ENCODE measurements at places on chromosomes 16 and 17. TPM values are rescaled to one million over a fixed set of nuclear protein-coding genes. Genes with fewer than 3 reads are reported as not detected.

DNA sequence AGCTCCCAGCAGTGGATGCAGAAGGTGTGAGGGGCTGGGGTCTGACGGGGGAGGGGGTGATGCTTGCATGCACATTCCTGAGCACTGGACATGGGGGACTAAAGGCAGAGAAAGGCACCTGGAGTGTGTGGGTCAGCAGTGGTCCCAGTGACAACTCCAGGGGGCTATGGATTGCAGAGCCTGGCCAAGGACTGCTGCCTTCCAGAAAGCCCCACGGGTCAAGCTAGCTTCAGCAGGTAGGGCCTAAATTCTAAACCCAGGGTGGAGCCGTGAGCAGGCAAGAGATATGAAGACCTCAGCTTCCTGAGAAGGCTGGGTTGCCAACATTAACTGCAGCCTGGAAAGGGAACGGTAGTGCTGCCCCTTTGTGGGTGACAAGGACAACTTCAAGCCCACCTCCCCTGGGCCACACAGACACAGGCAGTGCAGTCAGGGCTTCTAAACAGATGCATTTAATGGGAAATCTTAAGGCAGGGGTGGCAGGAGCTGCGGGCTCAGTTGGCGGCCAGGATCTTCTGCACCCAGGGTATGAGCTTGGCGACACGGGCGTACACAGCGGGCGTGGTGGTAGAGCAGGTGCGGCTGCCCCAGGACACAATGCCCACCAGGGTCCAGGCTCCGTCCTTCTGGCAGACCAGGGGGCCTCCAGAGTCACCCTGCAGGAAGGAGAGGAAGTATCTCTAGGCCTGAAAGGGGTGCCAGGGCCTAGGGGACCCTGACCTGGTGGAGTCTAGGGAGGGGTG, 3.1 kb downstream of the CTRB2 start:
- no peak for DNase-seq

- DNase-seq, result no peak
Observed at GRCh38 chr16:89827383-89828198, 684 bp upstream of the SPIRE2 start.

DNA sequence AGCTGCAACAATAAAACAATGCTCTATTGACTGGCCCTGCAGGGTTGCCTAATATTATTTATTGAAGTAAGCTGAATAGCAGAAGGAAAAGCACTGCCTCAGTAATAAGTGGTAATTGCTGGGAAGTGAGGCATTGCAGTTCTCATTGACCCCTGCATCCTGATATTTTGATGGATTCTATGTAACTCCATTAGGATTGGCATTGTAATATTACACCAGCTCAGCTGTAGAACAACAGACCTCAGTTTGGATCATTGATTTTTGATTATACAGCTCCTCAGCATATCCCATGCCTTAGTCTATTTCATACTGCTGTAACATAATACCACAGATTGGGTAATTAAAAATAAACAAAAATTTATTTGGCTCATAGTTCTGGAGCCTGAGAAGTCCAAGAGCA, 650.6 kb upstream of the SALL1 start:
- no peak for DNase-seq

- DNase-seq, result no peak
Observed at GRCh38 chr16:49530427-49530970, 156.9 kb downstream of the C16orf78 start.

- no peak for DNase-seq
Observed at GRCh38 chr17:69058165-69058564, 2.6 kb downstream of the ABCA9 start.

DNA sequence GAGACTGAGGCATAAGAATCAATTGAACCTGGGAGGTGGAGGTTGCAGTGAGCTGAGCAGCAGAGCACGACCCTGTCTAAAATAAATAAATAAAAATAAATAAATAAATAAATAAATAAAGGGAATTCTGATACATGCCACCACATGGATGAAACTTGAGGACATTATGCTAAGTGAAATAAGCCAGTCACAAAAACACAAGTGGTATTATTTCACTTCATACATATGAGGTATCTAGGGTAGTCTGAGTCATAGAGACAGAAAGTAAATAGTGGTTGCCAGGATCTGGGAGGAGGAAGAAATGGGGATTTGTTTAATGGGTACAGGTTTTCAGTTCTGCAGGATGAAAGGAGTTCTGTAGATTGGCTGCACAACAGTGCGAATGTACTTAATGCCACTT, 16.3 kb downstream of the PIPOX start:
- no peak for DNase-seq

GRCh38 chr17:69207151-69207550, 21.5 kb downstream of the ABCA10 start:
- DNase-seq, result no peak

- DNase-seq, result no peak
Observed at GRCh38 chr16:85488414-85488813, 124.7 kb upstream of the GSE1 start.

DNA sequence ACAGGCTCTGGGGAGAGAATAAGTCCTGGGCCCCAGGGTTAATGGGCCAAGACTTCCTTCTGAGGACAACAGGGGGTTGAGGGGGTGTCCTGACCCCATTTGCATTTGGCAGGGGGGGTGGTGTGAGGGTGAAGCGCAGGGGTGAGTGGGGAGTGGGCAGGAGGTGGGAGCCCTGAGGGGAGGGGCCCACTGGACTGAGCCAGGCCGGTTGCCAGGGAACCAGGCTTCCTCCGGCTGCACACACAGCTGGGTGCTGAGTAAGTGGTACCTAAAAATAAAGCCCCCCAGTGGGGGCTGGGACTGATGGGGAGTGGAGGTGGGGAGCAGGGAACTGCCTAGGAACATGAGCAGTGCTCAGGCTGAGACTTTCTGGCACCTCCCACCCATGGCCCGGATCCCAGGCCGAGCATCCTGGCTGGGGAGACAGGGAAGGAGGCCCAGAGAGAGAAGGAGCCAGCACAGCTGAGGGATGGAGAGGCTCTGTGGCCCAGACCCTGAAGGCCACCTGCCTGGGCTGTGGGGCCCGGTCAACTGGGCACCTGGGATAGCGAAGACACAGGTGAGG, 7.5 kb upstream of the RASD1 start:
- DNase-seq, result no peak

- no peak for DNase-seq
Observed at GRCh38 chr16:27984121-27984520, 79.4 kb downstream of the GSG1L start.

DNA sequence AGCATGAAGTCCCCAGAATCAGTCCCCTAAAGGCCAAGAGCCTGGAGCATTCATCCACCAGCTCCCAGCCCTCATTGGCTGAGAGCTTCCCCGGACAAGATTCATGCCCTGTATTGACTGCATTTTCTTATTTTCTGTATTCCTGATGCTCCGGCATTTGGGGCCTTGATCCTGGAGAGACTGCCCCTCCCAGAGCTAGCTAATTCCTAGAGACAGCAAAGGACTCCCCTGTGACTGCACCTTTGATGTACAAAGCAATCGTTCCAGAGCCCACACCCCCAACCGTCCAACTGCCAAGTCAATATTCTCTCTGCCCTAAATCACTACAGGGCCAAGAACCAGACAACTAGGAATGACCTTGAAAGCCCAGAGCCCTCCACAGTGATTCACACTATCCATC, 93.4 kb upstream of the CDH5 start:
- DNase-seq, result no peak

DNA sequence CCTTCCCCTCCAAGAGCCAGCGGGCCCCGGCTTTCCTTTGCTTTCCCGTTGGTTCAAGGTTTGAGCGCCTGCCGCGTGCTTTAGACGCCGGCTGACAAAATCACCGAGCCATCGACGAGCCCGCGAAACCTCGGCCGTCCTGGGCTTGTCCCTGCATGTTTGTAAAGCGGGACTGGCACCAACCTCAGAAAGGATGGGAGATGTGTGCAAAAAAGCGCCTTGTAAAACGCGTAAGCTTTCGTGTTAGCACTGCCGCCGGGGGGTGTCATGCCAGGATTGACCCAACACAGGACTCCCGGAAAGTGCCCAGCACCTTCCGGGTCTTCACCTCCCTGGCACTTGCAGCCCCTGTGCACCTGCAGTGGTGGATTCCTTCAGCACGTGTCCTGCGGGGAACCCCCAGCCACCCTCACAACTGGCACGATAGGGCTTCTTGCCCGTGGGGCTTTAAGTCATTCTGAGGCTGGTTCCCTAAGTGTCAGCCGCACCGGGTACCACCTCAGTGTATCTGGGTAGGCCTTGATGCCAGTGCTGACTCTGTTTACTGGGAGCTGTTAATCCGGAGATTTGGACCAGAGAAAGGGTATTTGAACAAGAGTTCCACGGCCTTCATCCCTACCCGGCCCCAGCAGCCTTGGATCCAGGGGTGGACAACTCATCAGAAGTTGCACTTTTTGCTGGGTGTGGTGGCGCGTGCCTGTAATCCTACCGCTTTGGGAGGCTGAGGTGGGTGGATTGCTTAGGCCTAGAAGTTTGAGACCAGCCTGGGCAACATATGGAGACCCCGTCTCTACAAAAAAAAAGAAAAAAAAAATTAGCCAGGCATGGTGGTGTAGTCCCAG, 817 bp downstream of the NDUFAF8 start:
- peak; percentile 39 for DNase-seq

DNA sequence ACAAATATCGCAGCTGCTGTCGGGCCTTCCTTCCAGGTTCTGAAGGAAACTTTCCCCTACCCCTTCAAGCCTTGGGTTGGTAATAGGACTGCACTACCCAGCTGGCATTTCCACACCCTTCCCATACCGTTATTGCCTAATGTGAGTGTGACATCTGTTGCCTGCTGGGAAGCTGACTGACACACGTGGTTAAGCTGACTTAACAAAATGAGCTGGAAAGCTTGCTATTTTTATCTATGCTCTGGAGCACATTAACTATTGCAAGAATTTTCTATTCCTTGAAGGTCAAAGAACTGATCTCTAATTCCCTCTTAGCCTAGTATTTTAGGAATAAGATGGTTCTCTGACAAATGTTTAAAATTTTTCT, 79.5 kb downstream of the PMP22 start:
- DNase-seq, result no peak

DNA sequence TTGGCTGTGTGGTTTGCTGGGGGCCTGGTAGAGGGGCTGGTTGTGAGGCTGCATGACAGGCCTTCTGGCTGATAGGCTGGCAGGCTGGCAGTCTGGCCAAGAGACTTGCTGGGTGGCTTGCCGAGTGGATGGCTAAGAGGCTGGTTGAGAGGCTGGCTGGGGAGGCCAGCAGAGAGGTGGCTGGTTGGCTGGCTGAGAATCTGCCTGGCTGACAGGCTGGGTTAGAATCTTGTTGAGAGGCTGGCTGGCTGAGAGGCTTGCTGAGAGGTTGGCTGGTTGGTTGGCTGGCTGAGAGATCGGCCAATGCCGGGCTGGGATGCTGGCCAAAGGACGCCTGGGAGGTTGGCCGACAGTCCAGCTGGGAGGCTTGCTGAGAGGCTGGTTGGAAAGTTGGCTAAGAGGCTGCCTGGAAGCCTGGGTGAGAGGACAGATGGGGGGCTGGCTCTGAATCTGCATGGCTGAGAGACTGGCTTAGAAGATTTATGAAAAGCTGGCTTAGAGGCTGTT, 35.9 kb upstream of the ACSM2B start:
- no peak for DNase-seq

DNA sequence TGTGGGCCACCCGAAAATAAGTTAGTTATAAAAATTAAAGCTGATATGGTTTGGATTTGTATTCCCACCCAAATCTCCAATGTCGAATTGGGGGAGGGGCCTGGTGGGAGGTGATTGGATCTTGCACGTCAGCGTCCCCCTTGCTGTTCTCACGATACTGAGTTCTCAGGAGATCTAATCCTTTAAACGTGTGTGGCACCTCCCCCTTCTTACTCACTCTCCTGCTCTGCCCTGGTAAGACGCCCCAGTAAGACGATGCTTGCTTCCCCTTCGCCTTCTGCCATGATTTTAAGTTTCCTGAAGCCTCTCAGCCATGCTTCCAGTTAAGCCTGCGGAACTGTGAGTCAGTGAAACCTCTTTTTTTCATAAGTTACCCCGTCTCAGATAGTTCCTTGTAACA, 35.4 kb downstream of the SYCE1L start:
- no peak for DNase-seq

GRCh38 chr16:20300312-20301097, 26.8 kb downstream of the GP2 start:
- no peak for DNase-seq

DNA sequence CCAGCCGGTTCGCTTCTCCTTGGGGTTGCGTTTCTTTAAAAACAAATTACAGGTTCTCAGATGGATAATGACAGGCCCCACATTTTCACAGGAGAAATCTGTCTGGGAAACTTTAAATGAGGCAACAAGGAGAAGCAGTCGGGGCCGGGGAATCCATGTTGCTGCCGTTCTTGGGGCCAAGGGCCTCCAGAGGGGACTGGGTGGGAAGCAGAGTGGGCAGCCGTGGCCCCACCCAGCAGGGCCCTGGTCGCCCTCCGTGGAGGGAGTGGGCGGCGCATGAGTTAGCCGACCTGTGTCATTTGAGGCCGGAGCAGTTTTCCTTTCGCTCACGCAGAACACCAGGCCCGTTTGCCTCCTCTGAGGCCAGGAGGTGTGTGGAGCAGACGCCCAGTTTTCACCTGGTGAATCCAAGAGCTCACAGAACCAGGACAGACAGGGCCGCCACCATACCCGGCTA, 207.7 kb upstream of the CIBAR2 start:
- DNase-seq, result no peak

- peak; percentile 35 for DNase-seq
Observed at GRCh38 chr17:82281502-82282238, 8.2 kb upstream of the CSNK1D start.

DNA sequence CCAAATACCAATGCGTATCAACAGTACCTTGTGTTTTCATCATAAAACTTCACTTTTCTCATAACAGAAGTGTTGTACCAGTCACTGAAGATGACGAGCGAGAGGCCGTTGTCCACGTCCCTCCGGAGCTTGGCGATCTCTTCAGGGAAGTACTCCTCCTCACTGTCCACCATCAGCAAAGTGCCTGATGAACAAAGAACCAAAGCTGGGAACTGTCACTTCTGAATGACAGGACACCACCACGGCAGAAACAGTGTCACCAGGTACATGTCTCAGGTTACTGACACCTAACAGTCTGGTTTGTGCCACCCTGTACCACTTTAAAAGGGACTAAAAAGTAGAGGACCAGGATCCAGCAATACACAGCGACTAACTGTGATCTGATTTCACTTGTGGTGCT, 25.0 kb upstream of the SLC38A8 start:
- DNase-seq, result no peak

DNA sequence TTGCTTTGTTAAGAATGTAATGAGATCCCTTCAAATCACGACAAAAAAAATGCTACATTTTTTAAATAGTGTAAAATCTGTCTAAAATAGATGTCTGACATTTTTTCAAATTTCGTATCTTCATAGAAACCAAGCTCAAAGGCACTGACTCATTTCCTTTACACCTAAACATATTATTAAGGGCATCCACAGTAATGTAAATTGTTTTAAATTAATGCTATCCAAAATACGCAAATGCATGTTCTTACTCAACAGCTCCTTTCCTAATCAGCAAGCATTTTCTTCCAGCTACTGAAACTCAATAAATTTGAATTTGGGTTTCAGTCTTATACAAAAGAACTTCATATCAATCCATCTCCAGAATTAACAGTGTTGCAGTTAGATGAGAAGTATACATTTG, 4.3 kb downstream of the C16orf87 start:
- no peak for DNase-seq

- no peak for DNase-seq
Observed at GRCh38 chr16:88067530-88068411, 116.5 kb downstream of the BANP start.

DNAI2 gene
- not detected for total RNA-seq

GALR2 gene
- 10.2 TPM for total RNA-seq

ASB16 gene
- 0.08 TPM for total RNA-seq

KDM6B gene
- total RNA-seq, result 206 TPM

NME1 gene
- 588 TPM for total RNA-seq

OR3A2 gene
- total RNA-seq, result 2.8 TPM

CHD9NB gene
- total RNA-seq, result not detected

KRT25 gene
- total RNA-seq, result not detected

SULT1A4 gene
- 1.6 TPM for total RNA-seq

HERPUD1 gene
- total RNA-seq, result 170 TPM

HS3ST3B1 gene
- total RNA-seq, result 12.3 TPM
